ENCODE measurements at places on chromosomes 5 and 9. TPM values are rescaled to one million over a fixed set of nuclear protein-coding genes. Genes with fewer than 3 reads are reported as not detected.

The SAXO1 gene
- not detected for total RNA-seq

The UBLCP1 gene
- total RNA-seq = 31.2 TPM

The TMEM252 gene
- total RNA-seq = not detected

GRCh38 chr5:127418974-127419682 lies 98.3 kb upstream of the PRRC1 start:
- H3K36me3 ChIP-seq = no peaks in the 10 kb centered on the region
- H3K4me3 ChIP-seq = no peak overlapping the region
- no peaks in the 10 kb centered on the region for H3K4me1 ChIP-seq
- no peak overlapping the region for H3K27ac ChIP-seq
- DNase-seq = no peak

The NSD1 gene
- total RNA-seq = 108 TPM

The ANKRD20A1 gene
- 1.2 TPM for total RNA-seq

DNA sequence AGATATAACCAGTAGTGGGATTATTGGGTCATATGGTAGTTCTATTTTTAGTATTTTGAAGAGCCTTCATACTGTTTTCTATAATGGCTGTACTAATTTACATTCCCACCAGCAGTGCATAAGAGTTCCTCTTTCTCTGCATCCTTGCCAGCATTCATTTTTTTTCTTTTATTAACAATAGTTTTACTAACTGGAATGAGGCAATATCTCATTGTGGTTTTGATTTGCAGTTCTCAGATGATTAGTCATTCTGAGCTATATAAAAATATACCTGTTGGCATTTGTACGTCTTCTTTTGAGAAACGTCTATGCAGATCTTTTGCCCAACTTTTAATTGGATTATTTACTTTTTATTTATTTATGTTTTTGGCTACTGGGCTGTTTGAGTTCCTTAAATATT lies 1579.3 kb upstream of the CDH6 start:
- DNase-seq = no peak
- H3K27me3 ChIP-seq = no peaks in the 10 kb centered on the region
- H3K4me3 ChIP-seq = no peak overlapping the region
- H3K36me3 ChIP-seq = no peaks in the 10 kb centered on the region

The CAST gene
- total RNA-seq = 99.3 TPM

DNA sequence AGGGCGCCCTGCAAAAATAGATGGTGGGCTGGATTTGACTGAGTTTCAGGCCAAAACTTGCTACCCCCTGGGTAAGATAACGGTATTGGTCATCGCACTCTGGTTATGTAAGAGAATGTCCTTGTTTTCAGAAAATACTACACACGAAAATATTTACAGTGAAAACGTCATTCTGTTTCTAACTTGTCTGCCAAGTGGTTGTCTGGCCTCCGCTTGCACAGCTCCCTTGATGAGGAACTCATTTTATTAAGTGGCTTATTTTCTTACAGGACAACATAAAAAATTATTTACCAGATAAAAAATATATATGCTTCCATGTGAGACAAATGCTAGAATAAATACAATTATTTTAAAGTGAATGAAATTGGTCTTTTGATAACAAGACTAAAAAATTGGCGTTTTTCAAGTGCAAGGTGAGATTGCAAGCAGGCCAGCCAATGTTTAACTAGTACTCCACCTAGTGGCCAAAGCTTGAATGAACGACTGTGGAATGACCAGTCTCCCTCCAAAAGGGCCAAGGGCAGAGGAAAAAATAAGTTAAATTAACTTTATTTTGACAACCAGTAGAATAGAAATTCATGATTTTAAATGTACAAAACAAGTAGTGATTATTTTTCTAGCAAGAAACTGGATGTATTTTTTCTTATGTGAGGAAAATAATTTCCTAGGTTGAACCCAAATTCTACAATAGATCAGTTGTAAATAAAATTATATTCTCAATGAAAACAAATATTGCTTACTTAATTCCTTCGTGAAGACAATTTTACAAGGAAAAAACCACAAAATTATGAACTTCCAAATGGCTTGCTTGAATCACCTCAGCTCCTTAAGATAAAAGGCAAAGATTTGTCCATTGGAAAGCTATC lies 93.2 kb downstream of the ZFAND5 start:
- peaks cover 9% of the 10 kb centered on the region for H3K27me3 ChIP-seq
- H3K36me3 ChIP-seq = no peaks in the 10 kb centered on the region
- H3K4me1 ChIP-seq = no peaks in the 10 kb centered on the region
- peak; percentile 79 for DNase-seq

- no peaks in the 10 kb centered on the region for H3K4me1 ChIP-seq
- no peak overlapping the region for H3K27ac ChIP-seq
- H3K4me3 ChIP-seq = no peak overlapping the region
- no peaks in the 10 kb centered on the region for H3K36me3 ChIP-seq
Measured at GRCh38 chr9:28270156-28270555, 696.9 kb upstream of the C9orf72 start.

The CPEB4 gene
- total RNA-seq = 7.6 TPM

GRCh38 chr9:4805191-4805918 lies 12.6 kb downstream of the RCL1 start:
- H3K4me3 ChIP-seq = no peak overlapping the region
- peaks cover 16% of the 10 kb centered on the region for H3K4me1 ChIP-seq
- no peak for DNase-seq
- no peak overlapping the region for H3K27ac ChIP-seq
- H3K27me3 ChIP-seq = no peaks in the 10 kb centered on the region

DNA sequence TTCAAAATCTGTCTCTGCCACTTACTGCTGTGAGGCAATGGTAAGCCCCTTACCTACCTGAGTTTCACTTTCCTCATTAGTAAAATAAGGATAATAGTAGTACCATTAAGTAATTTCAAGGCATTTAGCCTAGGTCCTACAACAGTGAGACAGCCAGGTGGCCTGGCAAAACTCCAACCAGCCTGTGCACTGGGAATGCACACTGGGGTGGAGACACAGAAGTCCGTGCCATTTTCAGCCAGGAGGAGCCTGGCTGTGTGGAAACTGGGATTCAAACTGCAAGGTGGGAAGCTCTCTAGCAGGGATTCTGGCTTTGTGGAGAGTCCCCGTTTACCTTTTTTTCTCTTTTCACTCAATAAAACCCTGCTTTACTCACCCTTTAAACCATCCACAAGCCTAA lies 630.4 kb downstream of the PRELID2 start:
- DNase-seq = no peak
- H3K27me3 ChIP-seq = no peaks in the 10 kb centered on the region
- no peaks in the 10 kb centered on the region for H3K36me3 ChIP-seq
- H3K27ac ChIP-seq = no peak overlapping the region
- H3K4me3 ChIP-seq = no peak overlapping the region

DNA sequence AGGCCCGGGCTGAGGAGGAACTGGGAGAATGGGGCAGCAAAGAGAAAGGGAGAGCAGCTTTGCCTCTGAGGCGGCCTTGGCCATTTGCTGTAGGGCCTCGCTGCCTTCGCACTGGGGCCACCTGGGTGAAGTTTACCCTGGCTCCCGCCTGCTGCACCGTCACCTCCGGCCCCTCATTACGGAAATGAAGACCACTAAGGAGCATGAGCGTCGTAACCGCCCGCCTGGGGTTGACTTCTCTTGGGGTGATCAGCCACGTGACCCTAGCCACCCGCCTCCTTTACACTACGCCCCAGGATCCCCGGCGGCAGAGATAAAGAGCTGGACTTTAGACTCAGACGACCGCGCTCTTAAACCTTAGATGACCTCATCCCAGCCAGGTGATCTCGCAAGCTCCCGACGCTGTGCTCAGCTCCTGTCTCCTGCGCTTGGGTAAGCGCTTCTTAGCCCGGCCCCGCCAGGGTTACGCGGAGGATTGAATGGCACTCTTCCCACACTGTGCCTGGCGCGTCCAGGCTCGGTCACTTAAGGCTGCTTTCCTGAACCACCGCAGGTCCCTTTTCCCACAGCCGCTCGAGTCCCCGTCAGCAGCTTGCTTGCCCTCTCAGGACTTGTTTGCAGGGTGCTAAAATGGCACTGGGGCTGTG lies 107.9 kb upstream of the LARP1 start:
- H3K4me3 ChIP-seq = peak overlapping the region; percentile 74
- no peak overlapping the region for H3K27ac ChIP-seq
- no peaks in the 10 kb centered on the region for H3K36me3 ChIP-seq

The C7 gene
- total RNA-seq = not detected

- no peak overlapping the region for H3K4me3 ChIP-seq
- peaks cover 37% of the 10 kb centered on the region for H3K36me3 ChIP-seq
- peak overlapping the region; percentile 62 for H3K27ac ChIP-seq
- H3K4me1 ChIP-seq = peaks cover 81% of the 10 kb centered on the region
Measured at GRCh38 chr9:131666029-131666428, 73.8 kb downstream of the RAPGEF1 start.

- no peak overlapping the region for H3K27ac ChIP-seq
- H3K4me3 ChIP-seq = no peak overlapping the region
- H3K36me3 ChIP-seq = no peaks in the 10 kb centered on the region
- H3K27me3 ChIP-seq = no peaks in the 10 kb centered on the region
- no peaks in the 10 kb centered on the region for H3K4me1 ChIP-seq
Measured at GRCh38 chr5:32760091-32760509, 49.0 kb downstream of the NPR3 start.

GRCh38 chr5:67515020-67515689 lies 318.6 kb upstream of the CD180 start:
- peaks cover 37% of the 10 kb centered on the region for H3K4me1 ChIP-seq
- peaks cover 3% of the 10 kb centered on the region for H3K27me3 ChIP-seq
- no peaks in the 10 kb centered on the region for H3K36me3 ChIP-seq

The ZFP37 gene
- 0.33 TPM for total RNA-seq

The TRIM41 gene
- total RNA-seq = 31.6 TPM

GRCh38 chr9:107323836-107324585 lies 40.9 kb downstream of the RAD23B start:
- H3K36me3 ChIP-seq = peaks cover 74% of the 10 kb centered on the region
- peaks cover 20% of the 10 kb centered on the region for H3K4me1 ChIP-seq
- H3K27me3 ChIP-seq = no peaks in the 10 kb centered on the region
- H3K27ac ChIP-seq = peak overlapping the region; percentile 1
- DNase-seq = no peak
- no peak overlapping the region for H3K4me3 ChIP-seq

DNA sequence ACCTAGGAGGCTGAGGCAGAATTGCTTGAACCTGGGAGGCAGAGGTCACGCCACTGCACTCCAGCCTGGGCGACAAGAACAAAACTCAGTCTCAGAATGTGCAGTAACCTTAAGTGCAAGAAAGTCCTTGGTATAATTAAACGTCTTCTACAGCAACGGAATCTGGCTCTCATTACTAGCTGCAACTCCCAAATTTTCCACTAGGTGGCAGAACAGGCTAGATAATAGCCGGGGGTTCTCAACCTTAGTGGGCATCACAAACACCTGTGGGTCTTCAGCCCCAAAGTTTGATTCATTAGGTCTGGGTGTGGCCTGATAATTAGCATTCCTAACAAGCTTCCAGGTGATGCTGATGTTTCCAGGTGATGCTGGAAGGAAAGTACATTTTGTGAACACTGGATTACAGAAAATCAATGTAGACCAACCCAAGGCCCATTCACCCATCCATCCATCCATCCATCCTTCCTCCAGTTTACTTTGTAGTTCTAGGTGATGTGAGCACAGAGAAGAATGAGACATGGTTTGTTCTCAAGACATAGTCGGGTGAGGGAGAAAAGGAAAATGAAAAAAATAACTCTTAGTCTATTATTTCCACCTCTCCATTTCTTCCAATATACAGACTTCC lies 37.3 kb downstream of the FBXW2 start:
- H3K27ac ChIP-seq = peak overlapping the region; percentile 48
- H3K36me3 ChIP-seq = peaks cover 18% of the 10 kb centered on the region
- H3K27me3 ChIP-seq = no peaks in the 10 kb centered on the region
- peaks cover 15% of the 10 kb centered on the region for H3K4me1 ChIP-seq

DNA sequence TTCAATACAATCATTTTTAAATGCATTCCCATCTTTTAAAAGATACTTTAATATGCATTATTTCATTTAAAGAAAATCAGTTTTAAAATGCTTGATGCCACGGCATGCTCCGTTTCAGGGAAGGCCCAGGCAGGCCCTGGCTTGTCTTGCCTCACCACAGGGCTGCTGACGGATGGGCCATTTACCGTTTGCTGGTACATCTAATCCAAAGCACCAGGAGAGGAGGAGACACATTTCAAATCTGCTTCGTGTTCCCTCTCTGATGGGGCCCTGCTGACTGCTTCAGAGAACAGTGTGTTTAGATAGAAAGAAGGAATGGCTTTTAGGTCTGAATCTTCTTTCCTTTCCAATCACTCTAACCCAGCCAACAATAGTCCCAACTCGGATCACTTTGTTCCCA lies 185.2 kb downstream of the DCP2 start:
- peaks cover 2% of the 10 kb centered on the region for H3K4me1 ChIP-seq
- H3K27ac ChIP-seq = no peak overlapping the region
- H3K4me3 ChIP-seq = no peak overlapping the region
- no peaks in the 10 kb centered on the region for H3K36me3 ChIP-seq
- peaks cover 7% of the 10 kb centered on the region for H3K27me3 ChIP-seq
- no peak for DNase-seq

- no peaks in the 10 kb centered on the region for H3K36me3 ChIP-seq
- no peak overlapping the region for H3K4me3 ChIP-seq
- no peaks in the 10 kb centered on the region for H3K27me3 ChIP-seq
- no peak overlapping the region for H3K27ac ChIP-seq
- H3K4me1 ChIP-seq = no peaks in the 10 kb centered on the region
Measured at GRCh38 chr5:98705841-98706240, 67.6 kb upstream of the RGMB start.

The TAF11L10 gene
- not detected for total RNA-seq
